Right lung (tissue), 10 donors: ENCODE measurements at places on chromosomes 16 and 17. TPM values are rescaled to one million over a fixed set of nuclear protein-coding genes. Genes with fewer than 3 reads are reported as not detected.

GRCh38 chr16:3980253-3981111 is 100.0 kb upstream of the CREBBP start:
- peak; percentile 47 for DNase-seq

Gene UMOD
- polyA plus RNA-seq, result not detected

DNA sequence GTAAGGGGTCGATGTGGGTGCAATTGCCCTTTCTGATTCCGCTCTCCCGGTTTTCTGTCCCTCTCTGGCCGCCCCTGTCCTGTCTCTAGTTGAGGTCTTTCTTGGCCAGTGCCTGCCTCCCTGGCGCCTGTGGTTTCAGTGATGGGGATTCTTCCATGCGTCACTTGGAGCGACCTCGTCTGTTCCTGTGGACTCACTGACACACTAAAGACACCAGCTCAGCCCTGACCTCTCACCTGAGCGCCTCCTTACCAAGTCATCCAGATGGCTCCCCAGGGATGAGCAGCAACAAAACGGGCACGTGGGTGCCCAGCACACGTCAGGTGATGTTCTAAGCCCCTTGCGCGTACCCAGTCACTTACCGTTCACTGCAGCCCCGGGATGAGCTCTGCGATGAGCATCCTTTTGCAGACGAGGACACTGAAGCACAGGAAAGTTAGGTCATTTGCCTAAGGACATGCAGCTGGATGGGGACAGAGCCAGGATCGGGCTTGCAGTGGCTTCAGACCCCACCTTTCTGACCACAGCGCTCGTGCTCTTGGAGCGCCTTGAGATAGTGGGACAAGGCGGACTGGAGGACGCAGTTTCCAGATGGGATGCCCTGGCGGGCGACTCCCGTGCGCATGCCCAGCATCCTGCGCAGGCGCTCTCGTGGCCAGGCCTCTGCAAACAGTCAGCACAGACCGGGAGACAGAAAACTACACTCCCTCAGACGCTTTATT is 11.5 kb upstream of the LGALS3BP start:
- no peak for DNase-seq

DNA sequence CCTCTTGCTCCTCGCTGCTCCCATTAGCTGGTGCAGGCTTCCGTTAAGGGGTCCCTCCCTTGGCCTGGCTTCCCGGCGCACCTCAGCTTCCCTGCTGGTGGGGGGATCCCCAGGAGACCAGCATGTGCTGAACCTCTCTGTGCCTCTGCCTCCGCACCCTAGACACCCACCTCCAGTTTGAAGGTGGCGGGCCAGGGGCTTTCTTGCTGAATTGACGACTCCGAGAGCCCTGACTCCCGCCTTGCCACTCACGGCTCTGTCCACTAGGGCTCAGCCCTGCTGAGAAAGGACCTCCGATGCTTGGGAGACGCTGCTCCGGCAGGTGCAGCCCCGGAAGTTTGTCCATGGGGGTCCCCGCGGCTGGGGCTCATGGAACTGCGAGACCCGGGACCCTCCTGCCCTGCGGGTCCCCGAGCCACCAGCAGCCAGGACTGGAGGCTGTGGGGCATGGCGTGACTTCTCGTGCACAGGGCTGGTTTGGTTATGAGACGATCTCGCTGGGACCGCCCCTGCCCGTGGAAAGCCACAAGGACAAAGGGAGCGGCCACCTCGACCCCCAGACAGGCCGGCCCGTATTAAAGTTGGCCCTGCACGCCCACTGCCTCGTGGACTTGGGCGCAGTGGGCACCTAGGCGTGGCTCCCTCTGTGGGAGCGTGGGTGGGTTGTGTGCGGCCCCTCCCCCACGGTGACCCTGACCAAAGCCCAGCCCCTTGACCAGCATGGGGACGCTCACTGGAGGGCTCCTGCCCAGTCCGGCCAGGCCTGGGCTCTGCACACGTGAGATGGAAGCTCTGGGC is 8.1 kb downstream of the CHMP6 start:
- DNase-seq, result no peak

DNA sequence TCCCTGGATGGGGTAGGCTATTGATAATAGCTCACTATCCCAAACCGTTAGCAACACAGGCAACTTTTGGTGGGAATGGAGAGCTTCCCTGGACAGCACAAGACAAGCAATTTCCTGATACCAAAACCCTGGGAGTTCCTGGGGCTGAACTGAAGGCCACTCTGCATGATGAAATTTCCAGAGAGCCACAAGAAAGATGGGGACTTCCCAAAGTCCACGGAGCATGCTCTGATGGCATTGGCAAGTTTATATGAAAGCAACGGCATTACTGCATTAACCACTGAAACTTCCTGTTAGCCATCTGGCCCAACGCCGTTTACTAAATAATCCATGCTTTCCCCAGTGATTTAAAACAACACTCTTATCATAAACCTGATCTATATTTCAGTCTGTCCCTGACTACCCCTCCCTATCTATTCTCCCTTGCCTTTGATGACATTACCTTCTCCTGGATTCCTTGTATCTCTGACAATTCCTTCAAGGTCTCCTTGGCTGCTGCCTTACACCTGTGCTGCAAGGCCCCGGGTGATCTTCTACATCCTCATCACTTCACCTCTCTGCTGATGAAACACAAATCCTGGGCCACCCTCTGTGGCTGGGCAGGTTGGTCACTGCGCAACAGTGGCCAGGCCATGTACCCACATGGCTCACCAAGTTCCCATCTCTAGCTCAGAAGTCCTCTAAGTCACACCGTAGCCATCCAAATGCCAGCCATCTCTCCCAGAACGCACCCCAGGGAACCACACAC is 108.5 kb upstream of the RCVRN start:
- DNase-seq, result no peak

Gene RNF227
- 2.8 TPM for polyA plus RNA-seq

DNA sequence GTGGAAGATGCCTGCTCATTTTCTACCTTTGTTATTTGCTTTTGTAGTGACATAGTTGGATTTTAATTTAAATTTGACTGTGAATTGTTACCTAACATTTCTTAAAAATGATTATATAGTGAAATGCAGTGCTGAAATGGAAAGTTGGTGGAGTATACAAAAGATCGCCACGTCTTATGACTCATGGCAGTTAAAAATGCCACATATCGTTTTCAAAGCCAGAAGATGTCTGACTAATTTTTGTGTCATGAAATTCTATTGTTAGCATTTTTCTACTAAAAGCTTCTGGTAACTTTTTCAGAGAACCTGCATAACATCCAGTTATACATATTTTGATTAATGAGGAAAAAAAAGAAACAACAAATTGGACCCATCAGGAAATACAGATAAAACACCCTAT is 20.6 kb downstream of the MAP2K4 start:
- no peak for DNase-seq

DNA sequence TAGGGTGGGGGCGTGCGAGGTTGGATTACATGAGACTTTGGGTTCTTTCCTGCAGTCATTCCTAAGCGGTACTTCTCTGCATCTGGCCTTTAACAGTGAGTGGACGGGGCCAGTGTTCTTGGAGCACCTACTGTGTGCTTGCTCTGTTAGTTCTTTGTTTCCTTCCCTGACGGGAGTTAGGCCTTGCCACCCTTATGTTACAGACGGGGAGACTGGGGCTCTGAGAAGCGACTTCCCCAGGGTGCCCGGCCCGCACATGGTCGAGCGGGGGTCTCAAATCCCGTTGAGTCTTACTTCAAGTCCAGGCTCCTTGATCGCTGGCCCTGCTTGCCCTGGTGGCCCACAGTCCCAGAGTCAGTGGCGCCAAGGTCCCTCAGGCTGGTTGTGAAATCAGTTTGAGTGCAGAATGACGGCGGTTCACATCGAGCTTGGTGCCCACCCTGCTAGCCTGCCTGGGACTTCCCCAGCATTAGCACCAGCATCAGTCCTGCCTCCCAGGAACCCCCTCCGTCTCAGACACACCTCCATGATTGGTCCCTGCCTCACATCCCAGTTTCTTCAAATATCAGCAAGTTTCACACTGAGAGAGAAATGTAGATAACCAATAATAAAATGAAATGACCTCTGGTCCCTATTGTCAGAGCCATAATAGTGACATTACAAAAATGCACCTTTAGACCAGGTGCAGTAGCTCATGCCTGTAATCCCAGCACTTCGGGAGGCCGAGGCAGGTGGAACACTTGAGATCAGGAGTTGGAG is 128.0 kb downstream of the CMIP start:
- no peak for DNase-seq

GRCh38 chr17:18158022-18158600 is 25.5 kb upstream of the ALKBH5 start:
- DNase-seq, result peak; percentile 80

- peak; percentile 52 for DNase-seq
Measured at GRCh38 chr17:8991514-8992285, 26.2 kb upstream of the PIK3R5 start.

Gene PDK2
- polyA plus RNA-seq, result 59.5 TPM

GRCh38 chr16:74199066-74199841 is 97.4 kb upstream of the PSMD7 start:
- DNase-seq, result no peak

DNA sequence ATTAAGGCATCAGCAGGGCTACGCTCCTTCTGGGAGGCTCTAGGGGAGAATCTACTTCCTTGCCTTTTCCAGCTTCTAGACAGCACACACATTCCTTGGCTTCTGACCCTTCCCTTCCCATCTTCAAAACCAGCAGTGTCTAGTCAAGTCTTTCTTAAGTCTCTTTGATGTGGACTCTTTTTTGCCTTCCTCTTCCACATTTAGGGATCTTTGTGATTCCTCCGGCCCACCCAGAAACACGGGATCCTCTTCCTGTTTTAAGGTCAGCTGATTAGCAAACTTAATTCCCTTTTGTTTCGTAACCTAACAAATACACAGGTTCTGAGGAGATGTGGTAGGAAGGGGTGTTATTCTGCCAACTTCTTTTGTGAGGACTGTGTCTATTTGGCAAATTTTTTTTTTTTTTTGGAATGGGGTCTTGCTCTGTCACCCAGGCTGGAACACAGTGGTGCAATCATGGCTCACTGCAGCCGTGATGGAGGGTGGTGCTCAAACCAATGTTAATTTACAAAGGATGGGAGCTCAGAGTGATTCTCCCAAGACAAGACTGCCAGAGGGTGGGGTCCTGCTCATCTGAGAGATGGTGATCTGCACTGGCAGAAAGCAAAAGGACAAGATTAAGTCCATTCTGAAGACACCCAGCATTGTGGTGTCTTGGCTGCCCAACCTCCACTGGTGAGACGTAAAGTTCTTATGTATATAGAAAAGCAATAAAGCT is 14.7 kb downstream of the KNOP1 start:
- no peak for DNase-seq

DNA sequence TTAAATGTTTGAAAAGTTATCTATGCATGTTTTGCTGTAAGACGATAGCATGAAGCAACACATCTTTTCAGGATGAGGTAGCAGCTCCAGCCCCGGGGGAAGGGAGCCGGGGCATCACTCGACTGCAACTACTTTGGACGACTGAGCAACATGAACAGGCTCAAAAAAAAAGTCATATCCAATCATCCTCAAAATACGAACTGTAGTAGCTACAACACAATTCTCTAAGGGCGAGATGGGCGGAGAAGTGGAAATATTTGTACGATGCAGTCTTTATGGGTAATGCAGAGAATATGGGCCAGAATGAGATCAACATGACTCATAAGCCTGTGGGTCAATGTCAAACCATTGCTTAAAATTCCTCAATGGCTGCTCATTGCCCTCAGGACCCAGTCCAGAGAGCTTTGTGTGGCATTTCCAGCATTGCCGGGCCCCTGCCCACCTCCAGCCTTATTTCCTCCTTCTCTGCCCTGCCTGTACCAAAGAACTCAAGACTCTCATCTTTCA is 17.7 kb upstream of the SMURF2 start:
- DNase-seq, result no peak

Gene AHSP
- 10.5 TPM for polyA plus RNA-seq

DNA sequence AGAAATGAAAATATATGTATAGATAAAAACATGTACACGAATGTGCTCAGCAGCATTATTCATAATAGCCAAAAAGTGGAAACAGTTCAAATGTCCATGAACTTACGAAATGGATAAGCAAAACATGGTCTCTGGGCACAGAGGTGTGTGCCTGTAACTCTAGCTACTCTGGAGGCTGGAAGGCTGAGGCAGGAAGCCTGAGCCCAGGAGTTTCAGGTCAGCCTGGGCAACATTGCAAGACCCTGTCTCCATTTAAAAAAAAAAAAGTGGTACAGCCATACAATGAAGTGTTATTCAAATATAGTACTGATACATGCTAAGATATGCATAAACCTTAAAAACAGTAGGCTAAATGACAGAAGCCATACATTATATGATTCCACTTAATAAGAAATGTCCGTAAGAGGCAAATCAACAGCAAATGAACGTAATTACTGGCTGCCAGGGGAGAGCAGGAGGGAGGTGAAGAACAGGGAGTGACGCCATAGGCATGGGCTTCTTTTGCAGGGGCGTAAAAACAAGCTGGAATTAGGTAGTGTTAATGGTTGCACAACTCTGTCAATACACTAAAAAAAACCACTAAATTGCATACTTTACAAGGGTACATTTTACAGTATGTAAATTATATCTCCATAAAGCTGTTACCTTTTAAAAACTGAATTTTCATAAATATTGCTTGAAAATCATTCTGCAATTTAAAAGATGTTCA is 87.2 kb upstream of the PLEKHM1 start:
- no peak for DNase-seq

Gene KLHL10
- polyA plus RNA-seq, result 0.25 TPM

Gene PRAC1
- not detected for polyA plus RNA-seq

DNA sequence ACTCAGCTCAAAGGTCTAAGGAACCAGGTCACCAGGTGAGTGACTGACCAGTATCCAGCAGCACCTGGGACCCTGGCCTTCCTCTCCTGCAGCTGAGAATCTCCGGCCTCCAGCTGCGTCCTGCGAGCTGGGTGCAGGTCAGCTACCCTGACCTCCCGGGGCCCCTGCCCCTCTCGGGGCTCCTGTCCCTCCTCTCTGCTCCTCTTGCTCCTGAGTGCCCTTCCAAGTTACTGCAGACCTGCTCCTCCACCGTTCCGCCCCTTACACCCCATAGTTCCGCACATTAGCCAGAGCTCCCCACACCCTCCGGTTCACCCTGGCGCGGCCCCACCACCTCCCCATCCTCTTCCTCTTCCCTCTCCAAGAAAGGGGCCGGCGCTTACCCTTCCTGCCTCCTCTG is 10.6 kb downstream of the FOXJ1 start:
- no peak for DNase-seq
